GM12892 (cell line): ENCODE measurements at places on chromosomes 13 and 19.

GRCh38 chr13:108305655-108306054, 36.1 kb downstream of the TNFSF13B start:
- no peak for DNase-seq

- no peak for DNase-seq
These were observed 199.8 kb downstream of the DNAJC15 start for GRCh38 chr13:43223216-43223615.

- no peak for DNase-seq
These were observed 111.6 kb upstream of the OBI1 start for GRCh38 chr13:78770601-78771000.

DNA sequence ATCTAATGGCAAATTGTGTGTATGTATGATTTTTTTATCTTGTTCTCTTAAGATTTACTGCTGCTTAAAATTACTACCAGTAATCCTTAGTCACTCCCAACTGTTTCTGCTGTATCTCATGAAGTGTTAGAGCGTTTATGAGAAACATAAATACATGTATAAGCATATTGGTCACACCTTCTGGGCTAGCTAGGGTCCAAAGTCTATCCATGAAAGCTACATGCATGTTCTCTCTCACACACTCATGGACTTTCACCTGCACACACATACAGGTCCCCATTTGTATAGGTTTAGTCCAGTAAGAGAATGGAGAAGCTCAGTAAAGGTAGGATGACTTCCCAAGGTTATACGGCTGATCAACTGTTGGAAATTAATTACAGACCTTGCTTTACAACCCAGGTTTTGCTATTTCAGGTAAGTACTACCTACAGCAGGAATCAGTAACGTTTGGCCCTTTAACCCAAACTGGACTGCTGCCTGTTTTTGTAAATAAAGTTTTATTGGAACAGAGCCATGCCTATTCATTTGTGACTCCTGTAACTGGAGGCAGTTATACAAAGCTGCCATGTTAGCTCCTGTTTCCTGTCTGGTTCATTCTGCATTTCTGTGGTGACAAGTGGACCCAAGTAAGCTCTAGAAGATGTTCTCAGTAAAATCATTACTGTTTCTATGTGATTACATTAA, 15.3 kb downstream of the METTL21C start:
- DNase-seq = no peak

GRCh38 chr13:44347949-44348348, 25.7 kb upstream of the SERP2 start:
- no peak for DNase-seq

- DNase-seq = no peak
These were observed 19.9 kb upstream of the ZNF681 start for GRCh38 chr19:23778566-23778965.

DNA sequence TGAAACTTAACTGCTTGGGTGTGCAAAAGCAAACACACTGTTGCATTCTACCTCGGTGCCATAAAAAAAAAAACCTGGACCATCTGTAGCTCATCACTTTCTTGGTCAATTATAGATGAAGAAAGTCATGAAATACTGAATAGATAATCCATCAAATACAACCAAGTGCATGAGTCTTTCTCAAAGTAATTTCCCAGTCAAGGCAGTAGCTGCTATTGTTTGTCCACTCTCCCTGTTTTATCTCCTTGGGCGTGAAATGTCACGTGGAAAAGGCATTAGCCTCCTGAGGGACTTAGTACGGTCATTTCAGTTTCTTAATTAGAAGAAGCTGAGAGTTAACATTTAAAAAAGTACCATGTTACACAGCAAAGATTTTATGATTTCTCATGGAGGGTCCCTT, 1697.9 kb downstream of the PCDH9 start:
- no peak for DNase-seq

GRCh38 chr19:1985588-1986356, 29.7 kb downstream of the BTBD2 start:
- no peak for DNase-seq

GRCh38 chr13:35926859-35927530, 204.2 kb downstream of the DCLK1 start:
- DNase-seq = no peak
